ENCODE measurements at places on chromosomes 4 and X.

DNA sequence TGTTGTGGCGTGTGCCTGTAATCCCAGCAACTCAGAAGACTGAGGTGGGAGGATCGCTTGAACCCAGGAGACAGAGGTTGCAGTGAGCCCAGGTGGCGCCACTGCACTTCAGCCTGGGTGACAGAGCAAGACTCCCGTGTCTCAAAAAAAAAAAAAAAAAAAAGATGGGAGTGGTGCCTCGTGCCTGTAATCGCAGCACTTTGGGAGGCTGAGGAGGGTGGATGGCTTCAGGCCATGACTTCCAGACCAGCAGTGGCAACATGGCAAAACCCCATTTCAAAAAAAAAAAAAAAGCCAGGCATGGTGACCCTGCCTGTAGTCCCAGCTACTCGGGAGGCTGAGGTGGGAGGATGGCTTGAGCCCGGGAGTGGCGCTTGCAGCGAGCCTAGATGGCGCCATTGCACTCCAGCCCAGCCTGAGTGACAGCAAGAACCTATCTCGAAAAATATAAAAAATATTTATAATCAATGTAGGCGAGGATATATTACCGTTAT, 27.0 kb downstream of the EIF2S3 start:
- DNase-seq: peak; percentile 70

DNA sequence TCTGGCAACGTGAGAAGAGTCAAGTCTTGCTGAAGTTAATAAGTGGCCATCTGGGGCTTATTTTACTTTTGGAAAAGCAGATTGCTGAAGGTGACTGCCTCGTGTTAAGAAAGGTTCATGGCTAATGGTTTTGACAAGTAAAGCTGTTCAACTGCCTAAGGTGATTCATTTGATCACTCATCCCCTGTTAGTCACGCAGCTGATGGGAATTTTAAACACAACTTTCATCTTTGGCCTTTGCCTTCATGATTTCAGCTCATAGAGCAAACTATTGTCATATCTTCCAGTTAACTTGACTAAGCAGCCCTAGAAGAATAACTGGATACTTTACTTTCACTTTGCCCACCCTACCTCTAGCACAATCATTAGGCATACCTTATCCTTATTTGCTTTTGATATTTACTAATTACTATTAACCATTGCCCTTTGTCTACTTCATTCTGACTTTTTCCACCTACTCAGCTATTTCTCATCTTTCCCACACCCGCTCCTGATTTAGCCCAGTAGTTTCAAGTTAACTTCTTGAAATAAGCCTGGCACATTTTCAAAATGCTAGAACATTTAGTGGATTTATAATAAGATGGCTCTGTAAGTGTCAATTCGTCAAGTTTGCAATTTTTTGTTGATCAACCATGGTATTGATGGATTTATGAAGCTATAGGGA, 170.6 kb upstream of the S100G start:
- DNase-seq: no peak

- peak; percentile 82 for DNase-seq
Observed at GRCh38 chr4:58502839-58503238, 1392.7 kb upstream of the IGFBP7 start.

- no peak for DNase-seq
Observed at GRCh38 chr4:11590132-11590531, 161.4 kb upstream of the HS3ST1 start.

DNA sequence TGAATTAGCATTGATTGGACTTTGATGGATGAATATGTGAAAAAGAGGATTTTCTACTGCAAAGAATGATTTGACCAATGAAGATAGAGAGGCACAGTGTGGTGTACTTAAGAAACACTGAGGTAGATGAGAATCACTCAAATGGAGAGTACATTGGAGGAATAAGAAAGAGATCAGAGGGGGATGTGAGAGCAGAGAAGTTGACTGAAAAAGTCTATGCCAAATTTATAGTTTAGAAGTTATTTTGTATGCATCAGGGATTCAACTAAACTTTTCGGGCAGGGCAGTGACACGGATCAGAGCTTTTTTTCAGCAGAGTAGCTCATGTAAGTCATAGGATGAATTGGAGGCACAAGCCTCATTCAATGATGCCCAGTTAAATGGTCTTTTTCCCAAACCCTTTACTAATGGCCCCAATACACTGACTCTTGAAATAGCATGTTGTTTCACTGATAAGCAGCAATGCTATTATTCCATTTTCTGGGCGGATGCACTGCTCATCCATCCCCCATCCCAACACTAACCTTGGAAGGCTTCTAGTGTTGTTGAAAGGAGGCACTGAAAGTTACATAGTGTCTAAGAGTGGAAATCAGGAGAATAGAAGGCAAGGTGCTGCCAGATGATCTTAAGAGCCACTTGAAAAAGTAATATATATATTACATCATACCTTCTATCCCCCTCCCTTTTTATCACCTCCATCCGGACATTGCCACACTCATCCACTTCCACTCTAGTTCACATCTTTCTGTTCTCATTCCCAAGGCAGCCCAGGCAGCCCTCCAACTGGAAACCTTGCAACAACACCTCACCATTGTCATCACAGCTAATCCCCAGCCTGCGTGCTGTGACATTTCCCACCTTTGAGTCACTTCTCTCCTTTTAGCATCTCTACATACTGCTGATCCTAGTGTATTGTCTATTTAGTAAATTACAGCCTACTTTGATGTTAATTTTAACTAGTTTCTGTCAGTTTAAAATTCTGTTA, 46.1 kb downstream of the ARHGAP24 start:
- DNase-seq: no peak

GRCh38 chrX:7570432-7571029, 272.4 kb upstream of the VCX start:
- no peak for DNase-seq

GRCh38 chrX:50920132-50920531, 9.6 kb downstream of the BMP15 start:
- DNase-seq: no peak

- no peak for DNase-seq
Observed at GRCh38 chr4:151324124-151324751, 1.2 kb downstream of the SH3D19 start.

- peak; percentile 55 for DNase-seq
Observed at GRCh38 chr4:30714408-30715031, 5.6 kb upstream of the PCDH7 start.

GRCh38 chr4:105236916-105237311, 90.2 kb downstream of the TET2 start:
- DNase-seq: no peak

DNA sequence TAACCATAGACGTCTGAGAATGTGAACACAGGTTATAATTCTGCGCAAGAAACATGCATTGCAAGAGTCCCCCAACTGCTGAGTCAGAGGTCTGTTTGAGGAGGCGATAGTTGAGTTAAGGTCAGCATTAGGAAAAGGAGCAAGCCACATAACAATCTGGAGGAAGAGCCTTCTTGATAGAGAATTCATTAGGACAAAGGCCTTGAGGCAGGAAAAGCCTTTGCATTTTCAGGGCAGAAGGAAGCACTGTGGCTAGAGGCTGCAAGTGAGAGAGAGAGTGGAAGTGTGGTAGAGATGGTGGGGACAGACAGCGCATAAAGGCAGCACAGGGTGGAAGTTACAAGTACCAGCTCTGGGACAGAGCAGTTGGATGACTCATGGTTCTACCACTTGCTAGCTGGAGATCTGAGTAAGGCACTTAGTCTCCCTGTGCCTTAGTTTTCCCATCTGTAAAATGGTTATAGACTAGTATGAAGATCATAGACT, 125.8 kb upstream of the LNX1 start:
- DNase-seq: no peak

- no peak for DNase-seq
Observed at GRCh38 chr4:73735231-73735630, 5.1 kb upstream of the CXCL8 start.

DNA sequence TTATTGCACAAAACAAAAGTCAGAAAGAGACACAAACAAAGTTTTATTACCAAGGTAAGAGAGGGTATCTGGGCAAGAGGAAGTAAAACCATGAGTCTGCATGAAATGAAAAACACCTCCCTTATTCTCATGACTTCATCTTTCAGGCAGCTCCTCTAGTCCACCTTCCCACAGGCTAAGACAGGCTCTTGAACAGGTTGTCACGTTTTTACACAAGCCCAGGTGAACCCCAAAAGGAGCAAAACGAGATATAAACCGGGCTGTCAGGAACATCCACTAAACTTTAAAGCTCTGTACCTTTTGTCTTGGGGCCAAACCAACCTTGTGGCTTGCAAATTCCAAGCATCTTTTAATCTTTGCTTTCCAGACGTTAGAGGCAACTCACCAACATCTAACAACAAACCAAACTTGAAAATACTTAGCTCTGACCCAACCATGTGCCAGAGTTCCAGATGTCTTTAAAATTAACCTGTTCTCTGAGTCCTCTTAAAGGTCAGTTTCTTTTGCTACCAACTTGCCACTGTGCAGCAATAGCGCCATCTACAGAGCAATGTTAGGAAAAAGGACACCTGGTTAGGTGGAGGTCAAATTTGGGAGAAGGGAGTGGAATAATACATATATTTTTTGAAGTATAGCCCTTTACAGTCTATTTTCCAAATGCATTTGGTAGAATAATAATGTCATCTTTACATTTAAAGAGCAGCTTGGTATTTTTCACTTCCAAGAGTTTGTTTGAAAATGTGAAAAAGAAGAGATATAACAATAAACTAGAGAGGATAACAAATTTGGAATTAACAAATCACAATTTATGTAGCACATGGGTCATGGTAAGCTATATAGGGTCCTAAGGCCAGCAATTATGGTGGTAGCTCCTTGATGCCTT, 73.1 kb downstream of the QRFPR start:
- DNase-seq: no peak

DNA sequence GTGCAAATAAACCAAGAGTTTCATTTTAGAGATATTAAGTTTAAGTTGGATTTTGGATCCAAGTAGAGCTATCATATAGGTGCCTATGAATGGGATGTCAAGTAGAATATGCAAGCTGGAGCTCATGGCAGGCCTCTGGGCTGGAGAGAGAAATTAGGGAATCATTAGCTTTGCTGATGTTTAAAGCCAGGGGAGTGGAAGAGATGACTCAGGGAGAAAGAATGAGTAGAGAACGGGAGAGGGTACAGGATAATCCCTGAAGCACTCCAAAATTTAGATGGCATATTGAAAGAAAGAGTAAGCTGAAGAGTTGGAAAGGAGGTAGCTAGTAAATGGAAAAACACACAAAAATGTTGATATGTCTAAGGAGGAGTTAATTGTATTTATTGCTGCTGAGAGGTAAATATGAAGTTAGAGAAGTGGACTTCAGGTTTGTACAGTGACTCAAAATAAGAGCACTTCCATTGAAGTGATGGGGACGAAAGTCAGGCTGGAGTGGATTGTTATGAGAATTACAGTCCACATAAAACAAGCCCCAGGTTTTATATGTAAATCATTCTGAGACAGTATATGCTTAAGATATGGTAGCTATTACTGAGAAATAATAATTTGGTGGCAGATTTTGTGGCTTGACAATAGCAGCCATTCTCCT, 72.5 kb upstream of the GRXCR1 start:
- DNase-seq: no peak

DNA sequence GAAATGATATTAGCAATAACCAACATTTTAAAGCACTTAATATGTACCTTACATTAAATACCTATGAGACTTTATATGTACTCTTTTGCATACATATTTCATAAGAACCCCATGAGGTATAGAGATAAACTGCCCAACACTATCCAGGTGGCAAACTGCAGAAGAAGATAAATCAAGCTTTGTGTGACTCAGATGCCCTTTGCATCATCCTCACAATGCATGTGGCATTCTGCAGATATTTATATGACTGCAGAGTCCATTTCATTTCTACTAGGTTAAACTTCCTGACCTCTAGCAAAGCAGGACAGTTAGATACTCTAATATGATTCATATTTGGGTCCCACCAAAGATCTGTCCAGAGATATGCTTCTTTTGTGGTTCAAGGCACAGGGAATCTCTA, 85.6 kb upstream of the RASGEF1B start:
- DNase-seq: no peak

DNA sequence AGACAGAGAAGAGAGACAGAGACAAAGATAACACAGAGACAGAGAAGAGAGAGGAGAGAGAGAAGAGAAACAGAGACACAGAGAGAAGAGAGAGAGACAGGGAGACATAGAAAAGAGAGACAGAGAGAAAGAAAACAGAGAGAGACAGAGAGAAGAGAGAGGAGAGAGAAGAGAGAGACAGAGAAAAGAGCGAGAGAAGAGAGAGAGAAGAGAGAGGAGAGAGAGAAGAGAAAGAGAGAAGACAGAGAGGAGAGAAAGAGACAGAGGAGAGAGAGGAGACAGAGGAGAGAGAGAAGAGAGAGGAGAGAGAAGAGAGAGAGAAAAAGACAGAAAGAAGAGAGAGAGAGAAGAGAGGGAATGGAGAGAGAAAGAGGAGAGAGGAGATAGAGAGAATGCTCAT, 601.1 kb upstream of the PRKX start:
- DNase-seq: no peak

DNA sequence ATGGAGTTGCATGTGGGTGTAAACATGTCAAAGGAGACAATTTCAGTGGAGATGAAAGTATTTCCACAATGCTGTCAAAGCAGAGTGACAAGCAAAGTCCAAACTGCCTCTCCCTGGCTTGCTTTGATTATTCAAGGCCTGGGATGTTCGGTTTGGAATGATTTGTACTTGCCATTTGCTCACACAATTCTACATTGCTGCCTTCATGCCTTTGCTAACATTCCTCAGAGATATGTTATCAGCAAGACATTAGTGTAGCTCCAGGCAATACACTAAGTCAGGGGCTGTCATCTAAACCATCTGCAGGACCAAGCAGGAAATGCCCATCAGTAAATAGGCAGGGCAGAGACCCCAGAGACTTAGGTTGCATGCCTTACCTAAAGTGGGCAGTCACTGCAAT, 79.6 kb upstream of the C1QTNF7 start:
- no peak for DNase-seq

- no peak for DNase-seq
Observed at GRCh38 chr4:25839687-25840086, 23.1 kb downstream of the SEL1L3 start.

GRCh38 chr4:174873931-174874330, 44.2 kb upstream of the ADAM29 start:
- DNase-seq: no peak

- DNase-seq: no peak
Observed at GRCh38 chr4:8149664-8150063, 8.9 kb downstream of the ABLIM2 start.

DNA sequence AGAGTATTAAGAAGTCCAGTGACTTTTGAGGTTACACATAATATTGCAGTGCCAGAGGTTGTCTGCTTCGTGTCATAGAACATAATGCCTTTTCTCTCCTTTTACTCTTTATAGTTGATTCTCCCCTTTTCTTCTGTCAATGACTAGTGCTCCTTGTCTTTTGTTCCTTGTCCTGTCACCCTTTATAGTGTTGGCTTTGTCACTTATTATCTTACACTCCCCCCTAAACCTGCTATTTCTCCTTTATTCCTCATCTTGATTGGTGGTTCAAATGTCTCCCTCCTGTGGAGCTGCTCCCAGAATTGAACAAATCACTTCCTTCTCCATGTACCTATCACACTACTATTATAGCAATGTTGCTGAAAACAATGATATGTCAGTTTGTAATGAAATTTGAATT, 856.6 kb upstream of the GRID2 start:
- no peak for DNase-seq

GRCh38 chrX:47637546-47638195, 7.9 kb upstream of the CFP start:
- DNase-seq: no peak

- DNase-seq: no peak
Observed at GRCh38 chrX:15515931-15516330, 15.3 kb downstream of the BMX start.
